ENCODE measurements at places on chromosomes 2 and 18. TPM values are rescaled to one million over a fixed set of nuclear protein-coding genes. Genes with fewer than 3 reads are reported as not detected.

- DNase-seq = no peak
These were observed 1889.3 kb upstream of the CELF4 start for GRCh38 chr18:39454866-39455265.

GRCh38 chr2:217795706-217796465 is 206.9 kb downstream of the TNS1 start:
- DNase-seq = no peak

- DNase-seq = no peak
These were observed 396.7 kb upstream of the RGPD4 start for GRCh38 chr2:107430006-107430405.

- no peak for DNase-seq
These were observed 183.3 kb downstream of the LTBP1 start for GRCh38 chr2:33130054-33130447.

Gene GREB1
- 11.0 TPM for polyA plus RNA-seq

DNA sequence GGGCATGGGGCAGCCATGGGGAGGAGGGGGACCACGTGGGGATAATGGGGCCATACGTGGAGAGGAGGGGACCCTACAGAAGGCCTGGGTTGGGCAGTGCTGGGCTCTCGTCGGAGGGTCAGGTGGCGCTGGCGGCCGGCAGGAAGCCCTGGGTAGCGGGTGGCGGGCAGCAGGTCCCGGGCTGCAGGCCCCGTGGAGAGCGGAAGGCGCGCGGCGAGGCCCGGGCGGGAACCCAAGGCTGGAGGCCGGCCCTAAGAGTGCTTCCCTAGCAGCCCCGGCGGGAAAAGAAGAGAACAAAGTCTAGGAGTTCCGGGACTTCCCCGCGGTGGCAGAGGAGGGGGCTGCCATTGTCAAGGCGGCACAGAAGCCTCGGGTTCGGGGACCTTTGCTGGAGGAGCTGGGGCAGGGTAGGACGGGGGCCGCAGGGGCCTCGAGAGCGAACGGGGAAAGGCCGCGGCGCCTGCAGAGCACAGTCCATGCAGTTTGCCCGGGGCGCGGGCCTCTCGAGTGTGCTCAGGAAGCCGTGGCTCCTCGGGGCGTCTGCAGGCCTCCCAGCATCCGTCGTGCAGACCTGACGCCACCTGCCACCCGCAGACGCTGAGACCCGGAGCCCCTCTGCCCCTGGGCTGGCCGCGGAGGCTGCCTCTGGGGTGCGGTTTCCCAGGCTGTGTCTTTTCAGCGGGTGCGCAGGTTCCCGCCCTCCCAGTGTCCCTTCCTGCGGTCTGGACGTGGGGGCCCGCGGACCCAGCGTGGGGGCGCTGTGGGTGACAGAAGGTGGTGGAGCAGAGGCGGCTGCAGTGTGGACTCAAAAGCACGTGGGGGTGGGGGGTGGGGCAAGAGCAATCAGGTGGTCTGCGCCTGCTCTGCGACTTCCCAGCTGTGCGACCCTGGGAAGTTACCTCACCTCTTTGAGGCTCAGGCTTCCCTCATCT is 19.4 kb upstream of the NCL start:
- no peak for DNase-seq

DNA sequence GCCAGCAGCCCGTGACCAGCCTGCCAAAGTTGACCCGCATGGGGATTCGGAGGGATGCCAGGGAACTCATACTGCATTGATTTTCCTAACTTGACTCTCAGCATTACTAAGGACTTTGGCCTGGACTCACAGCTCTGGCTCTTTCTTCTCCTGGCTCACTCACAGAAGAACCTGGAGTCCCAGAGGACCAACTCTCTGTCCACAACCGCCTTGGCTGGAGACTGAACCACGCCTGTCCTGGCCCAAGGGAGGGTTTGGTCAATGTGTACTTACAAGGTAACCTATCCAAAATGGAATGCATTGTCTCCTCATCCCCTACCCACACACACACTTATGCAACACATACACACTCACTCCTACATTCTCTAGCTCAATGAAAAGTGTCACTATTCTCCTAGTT is 135.6 kb upstream of the KLHL29 start:
- no peak for DNase-seq

DNA sequence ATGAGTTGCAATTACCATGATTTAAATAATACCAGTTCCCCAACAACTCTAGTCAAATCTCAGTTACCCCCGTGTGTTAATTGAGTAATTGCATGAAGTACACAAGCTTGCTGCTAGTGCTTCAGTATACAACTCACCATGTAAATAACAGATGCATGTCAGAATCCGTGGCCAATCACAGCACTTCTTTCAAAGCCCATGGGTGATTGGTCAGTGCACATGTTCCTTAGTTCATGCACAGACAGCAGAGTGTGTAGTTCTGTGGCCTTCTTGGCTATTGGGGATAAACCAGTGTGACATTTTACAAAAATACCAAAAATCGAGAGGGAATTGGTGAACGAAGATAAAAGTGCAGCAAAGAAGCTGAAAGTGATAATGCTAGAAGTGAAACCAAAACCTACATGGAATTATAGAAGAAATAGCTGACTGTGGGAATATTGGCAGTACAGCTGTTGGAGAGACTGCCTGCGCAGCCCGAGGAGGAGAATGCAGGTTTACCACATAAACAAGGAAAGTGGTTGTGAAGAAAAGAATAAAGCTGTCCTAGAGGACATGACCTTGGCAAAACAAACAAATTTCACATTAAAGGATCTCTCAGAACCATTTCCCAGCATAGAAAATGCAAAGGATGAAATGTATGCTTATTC is 59.4 kb downstream of the NEDD4L start:
- no peak for DNase-seq

DNA sequence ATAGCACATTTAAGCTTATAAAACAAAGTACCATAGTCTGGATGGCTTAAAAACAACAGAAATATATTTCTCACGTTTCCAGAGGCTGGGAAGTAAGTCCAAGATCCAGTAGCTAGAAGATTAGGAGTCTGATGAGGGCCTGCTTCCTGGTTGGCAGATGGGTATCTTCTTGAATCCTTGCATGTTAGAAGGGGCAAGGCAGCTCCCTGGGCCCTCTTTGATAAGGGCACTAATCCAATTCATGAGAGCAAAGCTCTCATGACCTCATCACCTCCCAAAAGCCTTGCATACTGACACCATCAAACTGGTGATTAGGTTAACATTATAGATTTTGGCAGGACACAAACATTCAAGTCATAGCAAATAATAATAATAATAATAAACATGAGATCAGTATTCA is 146.4 kb downstream of the CCDC102B start:
- no peak for DNase-seq

GRCh38 chr18:8359076-8359475 is 250.2 kb upstream of the RAB12 start:
- DNase-seq = no peak

DNA sequence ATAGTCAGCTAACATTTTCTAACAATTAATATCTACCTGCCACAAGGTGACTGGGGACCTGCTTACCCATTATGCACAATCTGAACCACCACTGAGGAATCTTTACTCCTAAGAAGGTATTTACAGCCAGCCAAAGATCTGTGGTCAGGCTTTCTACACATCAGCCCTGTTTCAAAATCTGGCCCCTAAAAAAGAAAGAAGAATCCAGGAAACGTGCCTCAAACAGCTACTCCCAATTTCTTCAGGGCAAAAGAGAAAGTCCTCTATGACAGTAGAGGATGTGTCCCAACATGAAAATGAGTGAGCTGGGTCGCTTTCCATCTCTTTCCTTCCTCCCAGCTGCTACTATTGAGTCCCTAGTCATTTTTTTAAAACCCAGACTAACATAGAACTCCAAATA is 79.5 kb downstream of the EPB41L3 start:
- no peak for DNase-seq

Gene PIEZO2
- polyA plus RNA-seq = 16.9 TPM

GRCh38 chr18:3747176-3747973 is 297.4 kb downstream of the TGIF1 start:
- no peak for DNase-seq

Gene PDCL3
- polyA plus RNA-seq = 41.7 TPM

Gene SLC30A3
- polyA plus RNA-seq = 5.5 TPM

DNA sequence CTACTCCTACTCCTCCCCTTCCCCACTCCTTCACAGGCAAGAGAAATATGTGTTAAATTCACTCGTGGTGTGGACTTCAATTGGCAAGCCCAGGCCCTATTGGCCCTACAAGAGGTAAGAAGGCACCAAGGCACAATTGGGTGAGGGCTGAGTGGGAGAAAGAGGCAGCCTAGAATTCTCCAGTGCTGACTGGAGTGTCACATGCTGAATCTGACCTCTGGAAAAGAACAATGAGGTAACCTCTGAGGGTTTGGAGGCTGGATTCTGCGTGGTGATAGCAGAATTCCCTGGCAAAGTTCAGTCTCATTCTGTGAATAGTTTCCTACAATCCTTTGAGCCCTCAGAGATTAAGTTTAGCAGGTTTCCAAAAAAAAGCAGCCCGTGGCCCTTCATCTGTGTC is 6.9 kb downstream of the CENPA start:
- no peak for DNase-seq

GRCh38 chr2:67777010-67777409 is 285.8 kb downstream of the C1D start:
- no peak for DNase-seq

- no peak for DNase-seq
These were observed 91.2 kb downstream of the GLI2 start for GRCh38 chr2:120826716-120827410.

GRCh38 chr2:28366496-28367282 is 26.0 kb upstream of the FOSL2 start:
- DNase-seq = no peak

- no peak for DNase-seq
These were observed 298.4 kb upstream of the MMADHC start for GRCh38 chr2:149885946-149886345.

Gene ZNF892
- 5.1 TPM for polyA plus RNA-seq

Gene MOGAT1
- not detected for polyA plus RNA-seq

Gene CNTNAP5
- polyA plus RNA-seq = not detected

DNA sequence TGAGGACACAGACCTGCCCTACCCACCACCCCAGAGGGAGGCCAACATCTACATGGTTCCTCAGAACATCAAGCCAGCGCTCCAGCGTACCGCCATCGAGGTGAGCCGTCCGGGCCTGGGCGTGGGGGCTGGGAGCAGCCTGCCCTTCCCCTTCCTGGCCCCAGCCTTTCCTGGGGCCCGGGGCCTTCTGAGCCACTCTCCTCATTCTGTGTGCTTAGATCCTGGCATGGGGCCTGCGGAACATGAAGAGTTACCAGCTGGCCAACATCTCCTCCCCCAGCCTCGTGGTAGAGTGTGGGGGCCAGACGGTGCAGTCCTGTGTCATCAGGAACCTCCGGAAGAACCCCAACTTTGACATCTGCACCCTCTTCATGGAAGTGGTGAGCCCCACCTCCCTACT is 157.9 kb downstream of the DYSF start:
- DNase-seq = no peak

DNA sequence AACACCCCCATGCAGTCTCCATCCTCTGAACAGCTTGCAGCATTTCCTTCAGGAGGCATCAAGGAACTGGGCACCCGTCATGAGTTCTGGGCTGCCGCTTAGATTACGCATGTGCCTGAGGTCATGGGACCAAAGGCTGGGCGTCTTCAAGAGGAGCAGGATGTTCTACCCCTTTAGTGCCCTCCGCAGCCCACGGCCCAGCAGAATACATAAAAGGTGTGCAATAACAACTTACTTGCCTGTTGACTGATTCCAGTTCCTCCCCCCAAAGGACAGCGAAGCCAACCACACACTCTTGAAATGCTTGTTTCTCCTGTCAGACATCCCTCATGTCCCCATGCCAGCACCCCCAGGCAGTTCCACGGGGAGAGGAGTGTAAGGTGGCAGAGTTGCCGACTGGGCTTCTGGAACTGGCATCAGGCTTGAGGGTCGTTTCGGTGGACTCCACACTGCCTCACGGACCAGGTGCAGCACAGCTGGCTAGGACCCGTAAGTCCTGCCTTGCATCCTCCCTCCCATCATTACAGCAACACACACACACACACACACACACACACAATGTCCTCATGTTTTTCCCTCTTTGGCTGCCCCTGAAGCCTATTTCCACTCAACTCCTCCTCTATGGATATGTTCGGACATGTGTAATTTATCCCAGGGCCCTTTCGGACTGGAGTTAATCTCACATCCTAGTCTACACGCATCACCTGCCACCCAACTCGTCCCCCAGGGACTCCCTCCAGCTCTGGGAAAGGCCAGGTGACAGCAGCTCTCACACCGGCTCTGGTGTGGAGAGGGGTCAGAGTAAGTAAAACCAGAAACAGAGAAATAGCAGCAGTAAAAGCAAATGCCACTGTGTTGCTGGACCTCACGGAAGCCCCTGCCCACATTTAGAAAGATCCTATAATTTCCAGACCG is 200.7 kb downstream of the BCL11A start:
- no peak for DNase-seq

DNA sequence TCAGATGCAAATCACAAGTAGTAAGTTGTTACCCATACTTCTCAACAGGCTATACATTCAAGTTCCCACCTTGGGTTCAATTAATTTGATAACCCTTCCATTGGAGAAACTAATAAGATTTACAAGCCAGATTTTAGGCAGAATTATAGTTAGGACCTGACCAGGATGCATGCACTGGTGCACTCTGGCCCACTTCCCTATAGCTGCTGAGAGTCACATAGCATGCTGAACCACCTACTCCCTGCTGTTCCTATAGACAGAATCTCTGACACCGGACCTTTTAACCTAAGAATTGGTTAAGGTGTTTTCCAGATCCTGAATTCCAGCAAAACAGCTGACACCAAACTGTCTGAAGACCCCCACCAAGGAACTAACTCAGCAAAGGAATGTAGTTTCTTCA is 26.2 kb downstream of the FAM210A start:
- DNase-seq = no peak

Gene ARHGAP15
- polyA plus RNA-seq = 5.1 TPM

- no peak for DNase-seq
These were observed 101.6 kb downstream of the SPTBN1 start for GRCh38 chr2:54557601-54558187.

DNA sequence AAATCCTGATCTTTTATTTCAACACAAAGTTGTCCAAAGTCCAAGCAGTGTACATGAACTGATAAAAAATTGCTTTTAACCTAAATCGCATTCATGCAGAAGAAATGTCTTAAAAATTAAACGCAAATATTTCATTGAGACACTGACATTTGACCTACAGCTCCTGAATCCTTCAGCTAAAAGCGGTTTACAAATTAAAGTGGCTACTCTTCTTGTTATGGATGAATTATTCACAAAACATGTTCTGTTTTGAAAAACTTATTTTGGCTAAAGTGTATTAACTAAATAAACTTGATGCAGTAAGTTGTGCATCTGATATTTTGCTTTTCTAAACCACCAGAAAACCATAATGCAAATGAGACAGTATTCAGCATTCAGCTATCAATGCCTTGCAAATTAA is 2.2 kb downstream of the EPB41L3 start:
- DNase-seq = no peak

GRCh38 chr2:146890491-146890890 is 954.3 kb upstream of the ACVR2A start:
- DNase-seq = no peak

- peak; percentile 2 for DNase-seq
These were observed 161.2 kb upstream of the PIEZO2 start for GRCh38 chr18:11310476-11311086.
